ENCODE measurements at places on chromosomes 5 and 9.

DNA sequence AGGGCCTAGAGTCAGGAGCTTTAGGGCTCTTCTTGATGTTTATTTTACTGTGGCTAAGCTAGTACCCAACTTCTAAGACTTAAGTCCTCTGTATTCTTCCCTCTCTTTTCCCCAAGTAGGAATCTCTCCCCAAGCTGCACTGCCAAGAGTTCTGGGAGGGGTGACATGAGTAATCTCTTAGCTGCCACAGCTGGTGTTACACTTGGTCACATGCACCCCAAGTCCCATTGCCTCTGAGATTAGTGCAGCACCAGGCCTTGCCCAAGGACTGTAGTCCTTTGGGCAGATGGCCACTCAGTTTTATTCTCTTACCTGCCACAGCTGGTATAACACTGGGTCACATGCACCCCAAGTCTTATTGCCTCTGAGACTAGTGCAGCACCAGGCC is 114.7 kb upstream of the RIOK2 start:
- no peak for DNase-seq

- no peak for DNase-seq
Observed at GRCh38 chr5:416636-416960, 26.4 kb upstream of the EXOC3 start.

DNA sequence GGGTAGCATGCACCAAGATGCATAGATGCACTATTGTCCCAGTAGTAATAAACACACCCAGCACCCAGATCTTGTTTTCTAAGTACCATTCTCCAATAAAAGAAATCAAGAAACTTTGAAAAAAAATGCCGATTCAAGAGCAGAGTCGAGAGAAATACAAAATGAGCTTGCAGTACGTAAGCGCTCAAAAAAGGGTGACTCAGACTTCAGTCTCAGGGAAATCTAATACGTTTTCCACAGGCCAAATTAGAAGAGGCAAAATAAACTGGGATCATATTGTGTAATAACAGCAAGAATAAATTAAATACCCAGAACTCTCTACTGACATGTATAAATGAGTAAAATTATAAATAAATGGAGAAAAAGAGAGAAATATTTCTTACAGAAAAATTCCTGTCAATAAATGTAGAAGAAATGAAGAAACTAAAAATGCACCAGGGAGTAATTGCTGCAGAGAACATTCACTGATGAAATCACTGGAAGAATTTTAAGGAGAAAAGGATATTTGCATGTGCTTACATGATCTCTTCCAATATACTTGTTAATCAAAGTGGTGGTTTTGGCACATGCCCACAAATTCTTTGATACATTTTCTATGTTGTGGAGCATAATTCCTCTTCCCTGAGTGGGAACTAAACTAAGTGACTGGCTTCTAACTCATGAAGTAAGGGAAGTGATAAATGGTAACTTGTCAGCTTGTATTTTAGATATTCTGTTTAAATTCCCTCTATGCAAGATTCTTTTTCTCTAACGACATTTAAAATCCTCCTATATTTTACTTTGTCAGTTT is 567.6 kb upstream of the ADAMTS16 start:
- DNase-seq: no peak

DNA sequence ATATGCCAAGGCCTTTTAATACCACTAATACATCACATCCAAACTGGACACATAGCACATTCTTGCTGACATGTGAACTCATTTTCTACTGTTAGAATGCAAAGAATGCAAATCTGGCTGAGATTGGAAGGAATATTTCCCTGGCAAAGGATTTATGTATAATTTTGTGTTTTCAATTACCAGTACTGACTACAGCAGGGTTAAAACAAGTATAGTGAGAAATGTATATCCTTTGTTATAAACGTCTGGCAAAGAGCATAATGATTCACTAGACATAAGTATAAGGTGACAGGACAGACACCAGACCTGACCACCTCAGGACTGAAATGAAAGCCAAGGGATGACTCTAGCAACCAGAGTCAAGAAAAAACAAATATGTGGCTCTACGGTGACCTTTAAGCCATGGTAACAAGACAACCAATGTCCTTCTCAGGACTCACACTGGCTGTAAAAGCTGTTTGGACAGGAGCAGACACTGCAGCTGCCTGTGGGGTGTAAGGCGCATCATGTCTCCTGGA is 95.0 kb downstream of the MRPS27 start:
- DNase-seq: no peak

DNA sequence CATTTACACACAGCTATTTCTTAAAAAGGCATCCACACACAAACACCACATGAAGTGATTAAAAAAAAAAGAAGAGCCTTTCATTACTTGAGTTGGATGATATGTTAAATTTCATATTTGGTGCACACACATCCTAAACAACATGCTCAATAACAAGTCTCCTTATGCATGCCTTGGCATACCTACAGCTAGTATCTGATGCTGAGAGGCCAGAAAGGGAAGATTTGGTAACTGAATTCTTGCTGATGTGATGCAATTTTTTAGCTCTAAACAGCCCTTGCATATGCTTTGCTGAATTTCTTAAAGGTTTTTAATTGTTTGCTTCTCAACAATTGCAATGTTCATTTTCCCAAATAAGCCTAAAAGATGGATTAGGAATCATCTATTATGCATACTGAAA is 338.8 kb downstream of the ARL15 start:
- DNase-seq: no peak

DNA sequence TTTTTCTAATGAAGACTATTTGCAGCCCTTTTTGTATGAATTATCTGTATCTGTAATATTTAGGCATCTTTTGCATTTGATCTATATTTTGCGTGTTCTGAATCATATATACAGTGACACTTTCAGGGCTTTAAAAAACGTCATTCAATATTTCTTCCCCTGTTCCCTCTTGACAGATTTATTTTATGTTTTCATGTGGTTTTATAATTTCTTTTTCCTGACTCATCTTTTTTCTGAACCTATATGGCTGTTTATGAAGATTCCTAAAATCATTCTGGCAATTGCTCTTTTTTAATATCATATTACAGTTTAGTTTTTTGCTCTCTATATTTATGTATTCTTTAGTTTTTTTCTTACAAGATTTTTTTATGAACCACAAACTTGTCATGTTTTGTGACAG is 67.6 kb downstream of the SMARCA2 start:
- DNase-seq: no peak

DNA sequence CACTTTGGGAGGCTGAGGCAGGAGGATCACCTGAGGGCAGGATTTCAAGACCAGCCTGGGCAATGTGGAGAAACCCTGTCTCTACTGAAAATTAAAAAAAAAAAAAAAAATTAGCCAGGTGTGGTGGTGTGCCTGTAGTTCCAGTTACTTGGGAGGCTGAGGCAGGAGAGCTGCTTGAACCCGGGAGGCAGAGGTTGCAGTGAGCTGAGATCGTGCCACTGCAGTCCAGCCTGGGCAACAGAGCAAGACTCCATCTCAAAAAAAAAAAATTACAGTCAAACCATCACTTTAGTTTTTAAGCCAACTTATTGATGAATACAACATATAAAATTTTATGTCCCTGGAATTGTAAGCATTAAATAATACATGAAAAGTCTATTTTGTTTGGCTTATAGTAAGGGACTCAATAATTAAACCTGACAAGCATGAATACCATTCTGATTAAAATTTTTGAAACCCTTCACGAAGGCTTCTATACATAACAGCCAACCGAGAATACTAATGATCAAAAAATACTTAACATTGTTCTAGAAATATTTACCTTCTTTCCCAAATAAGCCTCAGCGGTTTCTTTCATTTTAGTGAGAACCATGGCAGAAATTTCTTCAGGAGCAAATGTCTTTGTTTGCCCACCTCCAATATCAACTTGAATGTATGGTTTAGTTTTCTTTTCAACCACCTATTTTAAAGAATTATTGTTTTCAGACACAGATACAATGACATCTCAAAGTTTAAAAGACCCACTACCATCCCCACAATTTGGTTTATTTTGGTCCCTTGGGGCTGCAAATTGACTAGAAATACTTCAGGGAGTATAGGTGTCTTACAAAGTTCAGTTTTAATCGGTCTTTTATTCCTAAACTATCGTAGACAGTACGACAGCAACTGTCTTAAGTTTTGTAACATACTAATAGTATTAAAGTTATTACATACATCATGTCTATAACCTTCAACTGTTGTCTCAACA is 1.2 kb downstream of the HSPA5 start:
- DNase-seq: no peak

GRCh38 chr9:90000925-90001324 is 396.1 kb downstream of the GADD45G start:
- DNase-seq: no peak

Measured in natural killer cell treated with Interleukin-12 subunit alpha and Interleukin-12 subunit beta and Interleukin-15 and Interleukin-18, amount 100 ng/mL, for 72 hours (primary cell).